ENCODE measurements at places on chromosomes 13 and 19.

GRCh38 chr19:19610376-19611202, 7.9 kb downstream of the PBX4 start:
- no peak for DNase-seq

DNA sequence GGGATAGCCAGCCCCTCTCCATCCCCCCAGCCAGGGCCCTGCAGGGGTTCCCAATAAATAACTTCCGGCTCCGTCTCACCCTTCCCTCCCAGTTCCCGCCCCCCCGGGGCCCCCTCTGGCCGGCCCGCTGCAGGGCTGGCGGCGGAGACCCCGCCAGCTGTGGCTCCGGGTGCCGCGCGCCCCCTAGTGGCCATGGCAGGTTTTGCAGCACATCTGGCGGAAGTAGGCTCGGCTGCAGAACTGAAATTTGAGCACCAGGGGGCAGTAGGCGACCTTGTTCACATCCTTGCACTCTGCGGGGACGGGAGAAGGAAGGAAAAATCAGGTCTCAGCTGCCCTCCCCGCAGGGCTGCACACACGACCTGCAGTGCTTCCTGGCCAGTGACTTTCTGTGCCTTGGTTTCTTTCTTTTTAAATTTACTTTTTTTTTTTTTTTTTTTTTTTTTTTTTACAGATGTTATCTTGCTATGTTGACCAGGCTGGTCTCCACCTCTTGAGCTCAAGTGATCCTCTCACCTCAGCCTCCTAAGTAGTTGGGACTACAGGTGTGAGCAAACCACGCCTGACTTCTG, 3.6 kb upstream of the MYO1F start:
- DNase-seq, result peak; percentile 86

GRCh38 chr13:40428354-40428753, 238.1 kb downstream of the FOXO1 start:
- no peak for DNase-seq

DNA sequence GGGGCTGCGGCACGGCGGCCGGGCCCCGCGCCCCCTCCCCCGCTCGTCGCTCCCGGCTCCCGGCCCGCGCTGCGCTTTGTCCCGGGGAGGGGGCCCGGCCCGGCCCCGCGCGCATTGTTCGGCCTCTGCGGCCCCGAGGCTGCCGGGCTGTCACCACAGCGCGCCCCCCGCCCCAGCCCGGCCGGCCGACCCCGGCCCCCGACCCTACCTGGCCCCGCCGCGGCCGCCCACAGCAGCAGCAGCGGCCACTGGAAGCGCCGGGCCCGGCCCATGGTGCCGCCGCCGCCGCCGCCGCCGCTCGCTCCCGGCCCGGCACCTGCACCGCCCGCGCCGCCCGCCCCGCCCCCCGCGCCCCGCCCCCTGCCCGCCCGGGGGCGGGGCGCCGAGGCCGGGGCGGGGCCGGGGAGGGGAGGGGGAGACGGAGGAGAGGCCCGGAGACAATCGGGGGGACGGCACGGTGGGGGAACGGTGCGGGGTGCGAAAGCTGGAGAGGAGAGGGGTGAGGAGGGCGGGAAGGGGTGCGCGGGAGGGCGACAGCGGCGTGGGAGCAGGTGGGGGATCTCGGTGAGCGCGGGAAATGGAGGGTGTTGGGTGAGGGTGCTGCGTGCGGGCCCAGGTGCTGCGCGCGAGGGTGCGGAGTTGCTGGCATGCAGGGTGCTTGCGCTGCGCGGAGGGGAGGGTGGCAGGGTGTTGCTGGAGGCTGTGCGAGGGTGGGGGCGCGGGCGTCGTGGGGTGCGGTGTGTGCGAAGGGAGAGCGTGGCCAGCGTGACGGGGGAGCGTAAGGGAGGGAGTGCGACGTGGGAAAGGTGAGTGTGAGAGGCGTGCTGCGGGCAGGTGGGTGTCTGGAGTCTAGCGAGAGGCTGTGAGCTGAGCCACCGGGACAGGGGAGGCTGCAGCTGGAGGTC, at the start of gene CADM4:
Gene CADM4, minus strand, starts transcription at position 332 of the 905 bp plus-strand sequence. Its CDS starts 60 bp downstream, at position 272.
- peak; percentile 49 for DNase-seq

- DNase-seq, result peak; percentile 15
Observed at GRCh38 chr13:30577401-30577852, 40.3 kb upstream of the USPL1 start.

DNA sequence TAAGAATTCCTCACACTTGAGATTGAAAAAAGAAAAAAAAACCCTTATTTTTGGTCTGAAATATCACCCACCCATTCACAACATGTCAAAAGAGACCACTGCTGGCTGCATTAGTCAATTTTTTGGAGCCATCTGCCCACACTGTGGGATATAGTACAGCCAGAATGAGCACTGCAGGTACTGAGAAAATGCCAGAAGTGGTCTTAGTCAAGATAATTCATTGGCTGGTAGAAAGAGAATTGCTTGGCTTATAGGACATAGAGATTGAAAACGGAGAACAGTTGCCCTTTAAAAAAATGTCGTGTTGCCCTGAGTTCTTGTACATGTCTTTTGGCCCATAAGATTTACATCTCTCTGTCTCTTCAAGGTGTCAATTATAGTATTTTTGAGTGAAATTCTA, 1899.5 kb downstream of the OLFM4 start:
- no peak for DNase-seq

DNA sequence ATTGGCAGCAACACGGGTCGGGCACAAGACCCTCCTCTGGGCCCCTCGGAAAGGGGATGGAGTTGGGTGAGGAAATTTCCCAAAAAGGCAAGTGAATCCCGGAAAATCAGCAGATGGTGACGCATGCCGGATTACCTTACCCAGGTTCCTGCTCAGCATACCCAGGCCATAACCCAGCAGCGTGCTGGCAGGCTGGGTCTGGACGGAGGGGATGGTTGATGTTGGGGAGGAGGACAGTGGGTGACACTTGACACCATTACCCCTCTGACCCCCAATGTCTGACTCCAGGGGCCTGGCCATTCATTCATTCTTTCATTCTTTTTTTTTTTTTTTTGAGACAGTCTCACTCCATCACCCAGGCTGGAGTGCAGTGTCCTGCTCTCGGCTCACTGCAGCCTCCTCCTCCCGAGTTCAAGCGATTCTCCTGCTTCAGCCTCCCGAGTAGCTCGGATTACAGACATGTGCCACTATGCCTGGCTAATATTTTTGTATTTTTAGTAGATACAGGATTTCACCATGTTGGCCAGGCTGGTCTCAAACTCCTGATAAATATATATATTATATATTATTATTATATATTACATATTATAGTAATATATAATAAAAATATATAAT, 799 bp downstream of the PVR start:
- DNase-seq, result no peak

- DNase-seq, result no peak
Observed at GRCh38 chr13:92028695-92029094, 630.3 kb downstream of the GPC5 start.

- no peak for DNase-seq
Observed at GRCh38 chr19:1700733-1701663, 48.6 kb upstream of the TCF3 start.

DNA sequence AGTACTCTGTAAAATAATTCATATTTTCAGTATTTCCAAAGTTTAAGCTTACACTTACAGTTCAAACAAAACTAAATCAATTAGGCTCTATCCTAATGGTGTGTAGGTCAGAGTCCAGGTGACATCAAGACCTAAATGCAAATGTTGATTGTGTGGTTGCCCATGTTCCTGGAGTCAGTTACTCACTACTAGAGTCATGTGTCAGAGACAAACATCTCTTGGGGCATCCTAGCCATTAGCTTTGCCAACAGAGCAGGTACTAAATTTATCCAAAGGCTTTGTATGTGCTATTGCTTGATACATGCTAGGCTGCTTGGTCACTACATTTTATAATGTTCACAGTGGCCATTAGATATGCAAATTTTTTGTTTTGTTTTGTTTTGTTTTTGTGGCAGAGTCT, 11.7 kb downstream of the SPRY2 start:
- no peak for DNase-seq

GRCh38 chr19:41649827-41650226, 23.0 kb upstream of the CEACAM4 start:
- no peak for DNase-seq

DNA sequence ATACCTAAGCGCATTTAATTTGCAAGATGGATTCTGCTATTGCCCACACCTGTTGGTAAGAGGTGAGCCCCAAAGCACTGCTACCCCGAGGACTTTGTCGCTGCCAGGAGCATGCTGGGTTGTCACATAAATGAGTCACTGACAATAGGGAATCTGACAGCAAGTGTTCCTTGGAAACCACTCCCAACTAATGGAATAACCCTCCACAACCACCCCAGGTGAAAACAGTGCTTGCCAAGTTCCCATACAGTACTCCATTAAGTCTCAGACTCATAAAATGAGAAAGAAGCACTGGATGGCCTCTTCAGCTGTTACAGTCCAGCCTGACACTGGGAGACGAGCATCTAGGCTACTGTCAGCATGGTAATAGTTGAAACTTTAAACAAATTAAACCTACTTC, 108.6 kb downstream of the EFNB2 start:
- DNase-seq, result no peak

GRCh38 chr19:8491574-8491973, 10.9 kb downstream of the PRAM1 start:
- DNase-seq, result no peak

GRCh38 chr13:31010296-31010695, 77.8 kb downstream of the TEX26 start:
- no peak for DNase-seq

DNA sequence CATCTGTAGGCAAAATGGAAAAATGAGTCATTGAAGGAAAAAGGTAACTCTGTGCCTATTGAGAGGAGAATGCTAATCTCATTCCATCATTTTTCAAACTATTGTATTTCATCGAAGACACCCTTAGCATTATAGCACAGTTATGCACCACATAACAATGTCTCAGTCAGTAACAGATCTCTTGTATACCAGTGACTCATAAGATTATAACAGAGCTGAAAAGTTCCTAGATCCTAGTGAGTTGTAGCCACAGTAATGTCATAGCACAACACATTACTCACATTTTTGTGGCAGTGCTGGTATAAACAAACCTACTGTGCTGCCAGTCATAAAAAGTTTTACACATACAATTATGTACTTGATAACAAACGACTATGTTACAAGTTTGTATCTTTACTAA, 1077.6 kb downstream of the DIAPH3 start:
- no peak for DNase-seq

GRCh38 chr13:48879432-48879831, 96.3 kb upstream of the FNDC3A start:
- DNase-seq, result no peak

DNA sequence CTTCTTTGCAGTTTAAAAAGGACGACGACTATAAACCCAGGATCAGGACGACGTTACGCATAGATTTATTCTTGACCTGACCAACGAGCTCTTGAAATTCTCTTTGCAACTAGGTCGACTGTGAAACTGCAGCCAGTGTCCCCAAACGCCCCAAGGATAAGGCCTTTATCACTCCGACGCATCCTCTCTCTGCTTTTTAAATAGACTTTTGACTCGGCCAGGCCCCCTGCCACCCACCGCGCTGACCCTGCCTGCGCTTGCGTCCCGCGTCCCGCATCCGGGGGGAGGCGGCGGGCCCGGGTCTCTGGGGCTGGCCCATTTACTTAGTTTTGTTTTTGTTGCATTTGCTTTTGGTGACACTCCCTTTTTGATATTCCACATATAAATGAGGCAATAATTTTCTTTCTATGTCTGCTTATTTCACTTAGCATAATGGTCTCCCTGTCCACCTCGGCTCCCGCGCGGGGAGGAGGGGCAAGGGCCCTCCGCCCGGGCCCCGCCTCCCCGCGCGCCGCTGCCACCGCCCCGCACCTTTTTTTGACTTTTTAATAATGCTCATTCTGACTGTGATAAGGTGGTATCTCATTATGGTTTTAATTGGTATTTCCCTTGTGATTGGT, 17.4 kb downstream of the RB1 start:
- no peak for DNase-seq

GRCh38 chr13:31920727-31921100, 110.9 kb upstream of the FRY start:
- DNase-seq, result no peak

- no peak for DNase-seq
Observed at GRCh38 chr13:45775401-45775963, 73.4 kb downstream of the CBY2 start.

DNA sequence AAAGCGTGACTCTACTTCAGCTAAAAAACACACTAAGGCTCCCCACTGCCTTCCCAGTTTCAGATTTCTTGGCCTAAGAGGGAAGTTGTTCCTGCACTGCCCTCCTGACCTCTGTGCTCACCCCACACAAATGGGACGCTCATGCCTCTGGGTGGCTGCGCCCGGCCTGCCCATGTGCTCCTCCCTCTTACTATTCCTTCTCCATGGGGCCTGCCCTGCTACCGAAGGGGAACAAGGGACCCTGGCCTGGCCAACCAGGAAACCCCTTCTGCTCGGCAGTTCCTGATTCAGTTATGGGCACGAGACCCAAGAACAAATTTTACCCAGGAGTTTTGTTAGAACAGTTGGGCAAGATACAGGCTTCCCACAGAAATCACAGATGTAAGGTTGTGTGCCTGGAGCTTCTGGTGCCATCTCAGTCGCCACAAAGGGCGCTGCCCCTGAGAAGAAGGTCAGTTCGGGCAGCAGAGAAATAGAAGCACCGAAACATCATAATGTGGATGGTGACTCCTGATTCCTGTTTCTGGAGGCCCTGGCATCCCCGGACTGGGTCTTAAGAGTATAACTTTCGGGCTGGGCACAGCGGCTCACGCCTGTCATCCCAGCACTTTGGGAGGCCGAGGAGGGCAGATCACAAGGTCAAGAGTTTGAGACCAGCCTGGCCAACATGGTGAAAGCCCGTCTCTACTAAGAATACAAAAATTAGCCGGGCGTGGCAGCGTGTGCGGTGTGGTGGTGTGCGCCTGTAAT, 5.4 kb upstream of the PLPP2 start:
- DNase-seq, result no peak

GRCh38 chr13:94674609-94675348, 37.6 kb downstream of the SOX21 start:
- peak; percentile 54 for DNase-seq

- no peak for DNase-seq
Observed at GRCh38 chr13:21734961-21735360, 64.1 kb downstream of the FGF9 start.

DNA sequence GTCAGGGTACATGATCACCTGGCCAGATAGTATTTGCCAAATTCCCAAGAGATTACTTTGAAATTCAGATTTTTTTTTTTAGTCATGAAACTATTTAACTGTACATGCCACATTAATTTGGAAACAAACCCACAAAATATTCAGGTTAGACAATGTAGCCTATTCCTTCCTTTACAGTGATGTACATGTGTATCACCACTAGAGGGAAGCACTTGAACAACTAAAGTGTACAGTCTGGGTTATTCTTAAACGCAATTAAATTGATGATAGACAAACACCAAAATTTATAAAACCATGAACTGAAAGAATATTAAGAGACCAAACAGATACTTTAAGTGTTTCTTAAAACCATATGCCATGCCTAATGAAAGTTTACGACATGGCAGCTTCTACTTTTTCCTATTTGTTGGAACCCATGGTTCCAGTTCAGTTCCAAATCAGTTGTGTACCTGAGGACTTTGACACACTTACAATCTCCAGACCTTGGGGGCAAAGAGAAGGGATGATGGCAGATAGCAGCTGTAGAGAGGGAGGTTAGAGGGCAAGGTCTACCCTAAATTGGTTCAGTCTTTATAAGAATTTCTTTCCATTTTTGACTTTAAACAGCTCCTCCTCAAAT, 52.8 kb downstream of the TNFSF13B start:
- DNase-seq, result no peak
